Kasumi-1 (cell line): ENCODE measurements at places on chromosomes 2 and 18.
A peak's percentile ranks its signal among the peaks of the same experiment; 100 is the strongest.

GRCh38 chr18:2083691-2084090 lies 487.6 kb downstream of the METTL4 start:
- DNase-seq = peak; percentile 51

DNA sequence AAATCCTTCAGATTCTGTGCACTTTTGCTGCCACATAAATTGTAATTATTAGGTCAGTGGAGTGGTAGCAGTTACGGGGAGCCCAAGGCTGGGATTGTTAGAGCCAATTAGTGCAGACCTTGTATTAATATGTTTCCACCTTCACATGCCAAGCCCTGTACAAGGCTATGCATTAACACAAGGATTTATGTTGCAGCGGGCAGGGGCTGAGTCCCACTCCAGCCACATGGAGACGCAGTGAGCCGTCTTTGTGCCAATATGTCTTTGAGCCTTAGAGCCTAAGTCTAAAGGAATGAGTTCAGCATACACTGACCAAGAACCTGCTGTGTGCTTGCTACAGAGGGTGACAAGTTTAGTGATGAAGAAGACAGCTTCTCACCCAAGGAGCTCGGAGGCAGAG lies 238.2 kb downstream of the TSN start:
- DNase-seq = no peak

GRCh38 chr18:3867864-3868311 lies 417.9 kb downstream of the TGIF1 start:
- DNase-seq = no peak

- DNase-seq = no peak
Observed at GRCh38 chr18:62321201-62321600, 3.9 kb upstream of the TNFRSF11A start.

- no peak for DNase-seq
Observed at GRCh38 chr2:137523931-137524330, 440.3 kb upstream of the HNMT start.

DNA sequence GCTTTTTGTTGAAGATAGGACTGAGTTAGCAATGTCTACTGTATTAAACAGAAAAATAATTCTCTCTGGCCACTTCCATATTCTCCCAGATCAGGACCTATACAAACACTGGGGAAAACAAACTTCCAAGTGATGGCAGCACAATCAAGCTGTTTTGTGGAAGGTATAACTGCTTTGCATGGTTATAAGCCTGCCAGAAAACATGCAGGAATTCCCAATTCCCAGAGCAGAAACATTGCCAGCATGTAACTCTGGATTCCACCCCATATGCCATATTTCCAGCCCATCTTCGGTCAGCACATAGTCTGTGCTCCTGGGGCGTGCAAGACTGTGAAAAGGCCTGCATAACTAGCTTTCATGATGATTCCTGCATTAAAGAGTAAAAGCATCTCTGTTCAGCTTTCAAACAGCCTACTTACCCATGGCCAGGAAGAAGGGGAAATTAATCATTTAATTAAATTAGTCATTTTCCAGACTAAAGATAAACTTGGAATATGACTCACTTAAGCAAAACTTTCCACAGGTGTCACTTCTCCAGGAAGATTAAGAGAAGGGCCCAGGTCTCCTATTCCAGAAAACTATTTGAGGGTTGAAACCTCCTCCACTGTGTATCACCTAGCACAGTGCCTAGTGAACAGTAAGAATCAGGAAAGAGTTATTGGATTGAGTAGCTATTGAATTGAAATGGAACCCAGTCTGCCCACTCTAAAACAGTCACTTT lies 280.5 kb downstream of the NRXN1 start:
- no peak for DNase-seq
